ENCODE measurements at places on chromosomes 12 and 14.

DNA sequence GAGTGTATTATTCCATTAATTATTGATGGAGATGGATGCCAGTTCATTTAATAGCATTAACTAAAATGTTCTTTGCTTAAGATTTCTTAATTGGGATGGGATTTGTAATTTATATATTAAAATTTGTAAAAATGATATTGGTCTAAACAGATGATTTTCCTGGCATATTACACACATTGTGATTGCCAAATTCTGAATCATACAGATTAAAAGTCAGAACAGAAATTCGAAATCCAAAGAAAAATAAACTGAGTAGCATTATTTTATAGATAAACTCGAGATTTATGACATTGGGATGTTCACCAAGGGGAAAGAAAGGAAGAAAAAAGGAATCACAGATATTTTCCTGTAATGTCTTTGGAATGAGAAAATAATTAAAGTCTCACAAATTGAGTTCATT lies 481.1 kb downstream of the CCER1 start:
- no peak for DNase-seq

- DNase-seq, result no peak
Observed at GRCh38 chr14:81946375-81946774, 412.7 kb upstream of the SEL1L start.

DNA sequence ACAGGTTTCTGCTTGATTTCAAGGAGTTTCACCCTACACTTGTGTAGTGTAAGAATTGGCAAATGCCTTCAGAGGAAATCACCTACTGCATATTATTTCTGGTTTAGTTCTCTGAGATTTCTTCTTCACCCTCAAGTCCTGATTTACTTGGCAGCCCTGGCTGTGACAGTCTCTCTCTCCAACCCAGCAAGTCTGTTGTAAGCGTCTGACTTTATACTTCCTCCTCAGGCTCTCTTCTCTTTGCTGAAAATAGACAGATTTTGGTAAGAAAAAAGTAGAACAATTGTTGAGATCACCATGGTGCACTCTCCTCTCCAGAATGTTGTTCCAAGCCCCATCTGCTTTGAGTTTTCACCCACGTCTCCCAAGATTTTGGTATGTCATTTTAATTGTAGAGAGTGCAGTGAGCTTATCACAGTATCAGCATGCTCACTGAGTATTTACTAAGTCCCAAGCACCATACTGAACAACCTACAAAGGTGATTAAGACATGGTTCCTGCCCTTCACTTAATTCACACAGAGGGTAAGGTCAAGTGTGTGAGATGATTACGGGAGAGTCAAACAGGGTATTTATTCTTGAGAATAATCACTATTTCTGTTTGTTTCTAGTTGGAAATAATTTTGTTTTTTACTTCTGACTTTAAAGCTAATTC lies 148.7 kb downstream of the MDGA2 start:
- DNase-seq, result no peak

DNA sequence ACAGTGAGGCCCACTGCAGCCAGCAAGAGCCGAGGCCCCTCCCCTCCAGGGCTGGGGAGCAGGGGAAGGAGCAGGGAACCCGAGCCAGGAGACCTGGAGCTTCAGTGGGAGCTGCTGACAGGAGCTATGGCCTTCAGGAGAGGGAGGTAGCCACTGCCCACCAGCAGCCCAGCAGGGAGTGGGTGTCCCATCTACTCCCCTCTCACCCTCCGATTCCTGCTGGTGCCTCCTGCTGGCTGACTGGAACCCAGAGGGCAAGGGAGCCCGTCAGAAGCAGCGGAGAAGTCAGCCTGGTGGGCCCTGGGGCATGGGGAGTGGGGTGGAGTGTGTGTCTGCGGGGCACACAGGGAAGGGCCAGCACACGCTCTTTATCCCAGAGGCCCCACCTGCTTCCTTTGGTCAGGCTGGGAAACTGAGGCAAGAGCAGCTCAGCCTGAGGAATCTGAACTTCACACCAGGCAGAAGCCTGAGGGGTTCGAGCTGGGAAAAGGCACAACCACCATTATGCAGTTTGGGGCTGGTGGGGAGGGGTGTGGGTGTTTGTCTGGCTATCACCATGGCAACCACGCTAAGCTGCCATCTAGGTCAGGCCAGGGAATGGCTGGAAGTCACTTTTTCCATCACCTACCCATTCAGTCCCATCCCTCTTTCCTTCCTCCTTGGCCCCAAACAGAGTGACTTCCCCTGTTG lies 36.8 kb upstream of the PLEKHG6 start:
- no peak for DNase-seq

DNA sequence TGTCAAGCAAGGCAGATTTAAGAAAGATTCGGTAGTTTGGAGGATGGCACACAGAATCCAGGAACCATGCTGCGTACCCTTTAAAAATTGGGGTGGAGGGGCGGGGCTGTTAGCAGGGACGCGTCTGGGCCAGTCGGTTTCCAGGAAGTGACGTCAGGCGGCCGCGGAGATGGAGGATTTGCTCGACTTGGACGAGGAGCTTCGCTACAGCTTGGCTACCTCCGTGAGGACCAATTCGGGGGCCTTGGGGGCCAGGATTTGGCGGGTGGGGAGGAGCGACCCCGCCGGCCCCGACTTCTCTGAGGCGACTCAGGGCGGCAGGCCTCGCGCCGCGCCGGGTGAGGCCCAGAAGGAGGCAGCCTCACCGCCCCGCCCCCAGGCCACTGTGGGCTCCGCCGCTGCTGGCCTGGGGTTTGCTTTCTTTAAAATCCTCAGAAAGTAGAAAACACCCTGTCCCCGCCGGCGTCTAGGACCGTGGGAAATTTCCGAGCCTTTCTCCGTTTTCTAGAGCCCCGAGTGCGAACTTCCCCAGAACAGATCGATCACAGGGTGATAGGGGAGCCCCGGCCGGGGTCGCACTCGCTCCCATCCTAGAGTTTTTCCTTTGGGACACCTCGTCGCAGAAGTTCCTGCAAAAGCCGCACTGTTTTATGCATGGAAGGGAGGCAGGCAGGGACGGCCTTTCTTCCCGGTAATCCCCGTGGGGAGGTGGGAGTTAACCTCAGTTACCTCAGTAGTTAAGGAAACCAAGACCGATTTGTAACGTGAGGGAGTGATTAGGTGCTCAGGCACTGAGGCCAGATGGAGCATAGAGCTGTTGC lies at the start of gene IFT43:
Gene IFT43, plus strand, starts transcription at position 146 of the 821 bp plus-strand sequence. Its CDS starts 24 bp downstream, at position 170.
- peak; percentile 85 for DNase-seq

- DNase-seq, result no peak
Observed at GRCh38 chr12:4143896-4144295, 129.7 kb upstream of the CCND2 start.

- no peak for DNase-seq
Observed at GRCh38 chr12:96521895-96522682, 32.7 kb downstream of the CFAP54 start.

- DNase-seq, result peak; percentile 72
Observed at GRCh38 chr12:47812797-47813510, 6.7 kb downstream of the HDAC7 start.

DNA sequence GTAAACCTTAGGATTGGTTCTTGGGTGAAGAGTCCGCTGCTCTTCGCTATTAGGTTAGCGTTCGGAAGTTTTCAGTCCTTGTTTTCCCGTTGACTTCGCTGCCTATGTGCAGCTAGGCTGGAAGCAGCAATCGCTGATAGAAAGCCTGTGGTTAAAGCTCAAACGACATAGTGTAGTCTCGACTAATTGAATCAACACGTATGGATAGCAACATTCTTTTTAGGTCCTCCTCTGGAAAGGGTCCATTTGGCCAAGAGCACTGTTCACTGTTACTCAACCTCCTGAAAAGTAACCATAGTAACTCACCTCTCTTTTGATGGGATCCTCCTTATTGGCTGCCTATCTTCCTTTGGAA lies 355.5 kb downstream of the SNAPC1 start:
- no peak for DNase-seq

GRCh38 chr12:96225044-96225855 lies 31.1 kb downstream of the ELK3 start:
- DNase-seq, result no peak

GRCh38 chr12:89161557-89161956 lies 190.7 kb downstream of the DUSP6 start:
- peak; percentile 68 for DNase-seq

DNA sequence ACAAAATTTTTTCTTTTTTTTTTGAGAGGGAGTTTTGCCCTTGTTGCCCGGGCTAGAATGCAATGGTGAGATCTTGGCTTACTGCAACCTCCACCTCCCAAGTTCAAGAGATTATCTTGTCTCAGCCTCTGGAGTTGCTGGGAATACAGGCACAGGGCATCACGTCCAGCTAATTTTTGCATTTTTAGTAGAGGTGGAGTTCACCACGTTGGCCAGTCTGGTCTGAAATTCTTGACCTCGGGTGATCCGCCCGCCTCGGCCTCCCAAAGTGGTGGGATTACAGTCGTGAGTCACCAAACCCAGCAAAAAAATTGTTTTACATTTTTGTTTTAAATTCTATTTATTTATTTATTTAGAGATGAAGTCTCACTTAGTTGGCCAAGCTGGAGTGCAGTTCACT lies 4.7 kb upstream of the SLC2A14 start:
- DNase-seq, result no peak

DNA sequence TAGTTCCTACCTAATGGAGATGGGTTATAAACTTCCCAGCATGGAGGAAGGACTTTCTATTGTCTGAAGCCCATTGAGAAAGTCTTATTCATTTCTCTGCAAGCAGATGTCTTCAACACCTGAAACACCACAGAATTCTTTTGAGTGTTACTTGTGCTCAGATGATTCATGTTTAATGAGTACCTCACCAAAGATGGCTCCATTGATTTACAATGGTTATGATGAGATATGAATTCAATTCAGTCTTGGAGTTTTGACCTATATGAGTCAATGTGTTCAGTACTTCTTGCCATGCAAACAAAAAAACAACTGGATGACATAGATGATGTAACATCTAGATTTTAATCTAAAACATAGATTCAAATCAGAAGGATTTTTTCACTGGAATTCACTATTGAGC lies 15.4 kb upstream of the PAWR start:
- DNase-seq, result no peak

DNA sequence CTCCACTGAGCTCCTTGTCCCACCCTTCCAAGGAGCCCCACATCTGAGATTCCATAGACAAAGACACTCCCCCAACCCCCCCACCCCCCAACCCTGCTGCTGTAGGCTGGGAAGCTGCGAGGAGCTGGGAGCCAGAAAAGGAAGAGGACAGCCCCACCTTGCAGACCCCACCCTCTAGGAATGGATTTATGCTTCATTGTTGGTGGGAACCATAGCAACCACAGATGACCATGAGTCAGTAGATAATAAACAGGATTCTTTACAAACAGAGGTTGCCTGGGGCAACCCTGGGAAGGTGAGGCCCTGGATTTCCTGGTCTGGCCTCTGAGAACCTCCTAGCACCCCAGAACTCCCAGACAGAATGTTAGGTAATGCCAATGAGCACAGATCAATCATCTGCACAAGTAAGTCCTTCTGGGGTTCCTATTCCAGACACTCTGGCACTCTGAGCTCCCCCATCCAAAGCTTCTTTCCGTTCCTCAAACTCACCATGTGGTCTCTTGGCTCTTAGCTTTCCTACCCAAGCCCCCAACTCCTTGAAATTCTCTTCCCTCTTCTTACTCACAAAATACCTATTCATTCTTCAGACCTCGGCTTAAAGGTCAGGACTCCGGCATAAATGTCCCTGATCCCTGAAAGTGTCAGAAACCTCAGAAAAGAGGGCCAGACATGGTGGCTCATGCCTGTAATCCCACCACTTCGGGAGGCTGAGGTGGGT lies 15.2 kb upstream of the PLEKHG6 start:
- no peak for DNase-seq

GRCh38 chr14:56075301-56075700 lies 42.9 kb upstream of the PELI2 start:
- no peak for DNase-seq

GRCh38 chr12:12210983-12211382 lies 55.9 kb downstream of the LRP6 start:
- no peak for DNase-seq

GRCh38 chr12:122096591-122097149 lies 18.1 kb downstream of the MLXIP start:
- no peak for DNase-seq

All from inflammatory macrophage (primary cell).